Activated CD4-positive, alpha-beta memory T cell treated with anti-CD3 and anti-CD28 coated beads for 36 hours (primary cell): ENCODE measurements at places on chromosomes 6 and 20. TPM values are rescaled to one million over a fixed set of nuclear protein-coding genes. Genes with fewer than 3 reads are reported as not detected.

CRISP2 gene
- not detected for total RNA-seq

PXT1 gene
- total RNA-seq: 0.22 TPM

IL20RA gene
- not detected for total RNA-seq

- H3K36me3 ChIP-seq: peaks cover 78% of the 10 kb centered on the region
- peak overlapping the region; percentile 64 for H3K27ac ChIP-seq
- H3K4me1 ChIP-seq: peaks cover 54% of the 10 kb centered on the region
- peak; percentile 41 for DNase-seq
- no peaks in the 10 kb centered on the region for H3K27me3 ChIP-seq
These were observed 8.9 kb downstream of the SNHG17 start for GRCh38 chr20:38426006-38426897.

DNA sequence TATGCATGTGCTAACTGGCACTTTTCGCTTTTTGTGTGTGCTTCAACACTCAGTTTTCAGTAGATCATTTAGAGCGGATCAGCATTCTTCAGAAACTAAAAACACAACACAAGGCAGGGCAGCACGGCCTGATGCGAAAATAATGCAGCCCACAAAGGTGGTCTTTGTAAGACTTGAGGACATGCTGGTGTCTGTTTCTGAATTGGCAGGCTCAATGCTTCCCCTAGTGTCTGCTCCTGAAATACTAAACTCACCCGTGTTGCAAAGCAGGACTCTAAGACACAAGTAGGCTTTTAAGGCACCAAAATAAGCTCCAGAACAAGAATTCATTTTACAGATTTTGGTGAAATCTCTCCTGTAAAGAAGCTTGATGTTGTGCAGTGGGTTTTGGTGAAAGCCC lies 676.5 kb downstream of the TENT5A start:
- no peak overlapping the region for H3K4me3 ChIP-seq
- no peaks in the 10 kb centered on the region for H3K4me1 ChIP-seq
- no peak for DNase-seq
- no peak overlapping the region for H3K27ac ChIP-seq
- H3K27me3 ChIP-seq: no peaks in the 10 kb centered on the region

SPAG4 gene
- 7.5 TPM for total RNA-seq

DPPA5 gene
- not detected for total RNA-seq
